Bronchial epithelial cell (primary cell): ENCODE measurements at places on chromosomes 2 and 18. TPM values are rescaled to one million over a fixed set of nuclear protein-coding genes. Genes with fewer than 3 reads are reported as not detected.

GRCh38 chr2:119821266-119821665, 61.5 kb downstream of the PTPN4 start:
- peak; percentile 25 for DNase-seq

The ANKRD62 gene
- under 0.01 and 0.13 TPM in 2 replicates for total RNA-seq

GRCh38 chr2:88554189-88554588, 73.1 kb downstream of the EIF2AK3 start:
- peak; percentile 31 for DNase-seq

The ALK gene
- not detected in 2 replicates for total RNA-seq
